HFFc6 (cell line): ENCODE measurements at places on chromosomes 2 and 18. TPM values are rescaled to one million over a fixed set of nuclear protein-coding genes. Genes with fewer than 3 reads are reported as not detected.

GRCh38 chr2:173347305-173348168, 7.1 kb upstream of the CDCA7 start:
- DNase-seq, result no peak
- no peaks in the 10 kb centered on the region for H3K4me1 ChIP-seq
- no peak overlapping the region for H3K27ac ChIP-seq
- H3K27me3 ChIP-seq, result peaks cover 26% of the 10 kb centered on the region
- H3K4me3 ChIP-seq, result no peak overlapping the region

- no peaks in the 10 kb centered on the region for H3K27me3 ChIP-seq
- peak overlapping the region; percentile 51; the same call in 1 of the 2 replicates for H3K27ac ChIP-seq
- peak; percentile 55 for DNase-seq
- H3K4me3 ChIP-seq, result no peak overlapping the region
Measured at GRCh38 chr18:36993068-36993467, 164.1 kb downstream of the KIAA1328 start.

- peaks cover 5% of the 10 kb centered on the region for H3K27me3 ChIP-seq
- peak overlapping the region; percentile 92; the same call in 1 of the 2 replicates for H3K27ac ChIP-seq
- DNase-seq, result no peak
- H3K36me3 ChIP-seq, result peaks cover 17% of the 10 kb centered on the region
Measured at GRCh38 chr2:217992061-217992460, 10.7 kb downstream of the TNS1 start.

DNA sequence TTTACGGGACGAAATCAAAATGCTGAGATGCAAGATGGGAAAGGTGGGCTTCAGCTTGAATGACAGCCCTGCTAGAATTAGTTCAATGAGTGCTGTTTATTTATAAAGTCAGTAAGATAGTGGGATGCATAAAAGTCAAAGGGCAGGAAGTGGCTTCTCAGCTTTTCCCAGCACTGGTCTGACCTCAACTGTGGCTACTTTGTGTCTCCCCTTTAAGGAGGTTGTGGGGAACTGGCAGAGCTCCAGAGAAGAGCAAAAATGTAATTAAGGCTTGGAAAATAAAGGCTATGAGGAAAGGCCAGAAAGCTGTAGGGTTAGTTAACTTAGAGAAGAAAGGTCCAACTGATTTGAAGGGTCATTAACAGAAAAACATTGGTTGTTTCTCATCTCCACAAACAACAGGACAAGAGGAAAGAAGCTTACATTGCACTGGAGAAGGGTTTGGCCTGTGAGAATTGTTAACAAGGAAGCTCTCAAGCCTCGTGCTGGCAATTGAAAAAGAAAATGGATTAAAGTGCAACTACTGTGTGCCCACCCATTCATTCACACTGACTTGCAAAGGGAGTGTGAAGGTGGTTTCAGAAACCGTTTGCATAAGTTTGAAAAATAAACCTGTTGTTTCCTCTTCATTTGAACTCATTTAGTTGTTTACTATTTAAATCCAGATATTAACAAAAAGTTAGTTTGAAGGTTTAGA, 68.8 kb upstream of the CD28 start:
- H3K4me3 ChIP-seq, result no peak overlapping the region
- H3K36me3 ChIP-seq, result peaks cover 7% of the 10 kb centered on the region; the same call in 1 of the 2 replicates
- DNase-seq, result no peak

DNA sequence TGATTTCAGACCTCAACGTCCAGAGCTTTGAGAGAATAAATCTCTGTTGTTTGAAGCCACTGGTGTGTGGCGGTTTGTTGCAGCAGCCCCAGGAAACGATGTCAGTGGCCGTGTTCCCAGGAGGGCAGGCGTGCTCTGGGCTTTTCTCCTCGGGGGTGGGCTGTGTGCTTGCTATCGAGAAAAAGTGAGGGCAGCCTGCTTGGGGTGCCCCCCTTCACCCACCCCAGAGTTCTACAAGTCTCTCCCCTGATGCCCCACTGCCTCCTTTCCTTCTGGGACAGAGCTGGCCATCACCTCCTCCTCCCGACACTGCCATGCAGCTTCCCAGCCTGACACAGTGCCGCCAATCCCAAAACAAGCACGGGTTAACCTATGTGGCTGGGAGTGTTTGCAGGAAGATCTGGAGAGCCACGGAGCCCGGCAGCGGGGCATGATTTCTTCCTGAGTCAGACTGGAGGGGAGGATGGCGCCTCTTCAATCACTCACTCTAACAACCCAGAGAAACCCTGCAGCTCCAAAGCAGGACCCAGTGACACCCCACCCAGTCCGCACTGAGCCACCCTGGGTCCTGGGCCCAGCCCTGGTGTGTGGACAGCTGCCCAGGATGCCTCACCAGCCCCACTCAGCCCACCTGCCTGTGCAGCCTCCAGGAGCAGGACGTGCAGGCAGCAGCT, 213.7 kb upstream of the RAB6C start:
- H3K4me3 ChIP-seq, result no peak overlapping the region
- DNase-seq, result no peak
- no peaks in the 10 kb centered on the region for H3K4me1 ChIP-seq
- no peaks in the 10 kb centered on the region for H3K36me3 ChIP-seq

- H3K4me3 ChIP-seq, result no peak overlapping the region
- no peak for DNase-seq
- no peaks in the 10 kb centered on the region for H3K27me3 ChIP-seq
- H3K36me3 ChIP-seq, result no peaks in the 10 kb centered on the region
Measured at GRCh38 chr18:61198486-61198885, 134.7 kb upstream of the CDH20 start.

The POTEJ gene
- not detected in 3 replicates for total RNA-seq

GRCh38 chr18:74994502-74995418, 214.2 kb downstream of the PTGR3 start:
- peaks cover 30% of the 10 kb centered on the region for H3K4me1 ChIP-seq
- H3K27me3 ChIP-seq, result no peaks in the 10 kb centered on the region; the same call in 1 of the 2 replicates
- H3K4me3 ChIP-seq, result peak overlapping the region; percentile 6; the same call in 1 of the 2 replicates
- no peaks in the 10 kb centered on the region for H3K36me3 ChIP-seq

DNA sequence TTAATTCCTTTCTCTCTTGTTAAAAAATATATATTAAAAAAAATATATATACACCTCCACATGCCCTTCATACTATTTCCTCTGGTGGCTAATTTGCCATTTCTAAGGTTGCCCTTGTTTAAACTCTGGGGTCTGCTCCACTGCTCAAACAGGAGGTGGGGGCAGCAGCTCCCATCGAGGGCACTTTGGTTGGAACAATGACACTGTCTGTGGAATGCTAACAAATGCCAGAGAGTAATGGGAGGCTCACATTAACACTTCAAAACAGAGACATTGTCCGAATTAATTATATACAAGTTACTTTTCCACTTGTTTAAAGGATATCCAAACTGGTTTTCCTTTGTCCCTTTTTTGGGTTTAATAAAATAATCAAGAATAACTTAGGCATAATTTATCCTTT, 58.8 kb upstream of the CD302 start:
- peaks cover 6% of the 10 kb centered on the region; the same call in 1 of the 2 replicates for H3K27me3 ChIP-seq
- H3K27ac ChIP-seq, result no peak overlapping the region
- H3K4me3 ChIP-seq, result no peak overlapping the region
- H3K4me1 ChIP-seq, result no peaks in the 10 kb centered on the region
- DNase-seq, result no peak

The ZNF532 gene
- 42.2 to 48.6 TPM (median 43.5 TPM) in 3 replicates for total RNA-seq

- H3K4me3 ChIP-seq, result no peak overlapping the region
- H3K4me1 ChIP-seq, result no peaks in the 10 kb centered on the region
- H3K27ac ChIP-seq, result no peak overlapping the region
- H3K27me3 ChIP-seq, result no peaks in the 10 kb centered on the region
- DNase-seq, result peak; percentile 16
- H3K36me3 ChIP-seq, result peaks cover 14% of the 10 kb centered on the region
Measured at GRCh38 chr2:229235131-229235914, 35.8 kb downstream of the PID1 start.

GRCh38 chr2:219720956-219721355, 93.5 kb downstream of the SLC4A3 start:
- no peak for DNase-seq
- peaks cover 18% of the 10 kb centered on the region for H3K4me1 ChIP-seq
- H3K27ac ChIP-seq, result no peak overlapping the region
- peaks cover 5% of the 10 kb centered on the region for H3K27me3 ChIP-seq

DNA sequence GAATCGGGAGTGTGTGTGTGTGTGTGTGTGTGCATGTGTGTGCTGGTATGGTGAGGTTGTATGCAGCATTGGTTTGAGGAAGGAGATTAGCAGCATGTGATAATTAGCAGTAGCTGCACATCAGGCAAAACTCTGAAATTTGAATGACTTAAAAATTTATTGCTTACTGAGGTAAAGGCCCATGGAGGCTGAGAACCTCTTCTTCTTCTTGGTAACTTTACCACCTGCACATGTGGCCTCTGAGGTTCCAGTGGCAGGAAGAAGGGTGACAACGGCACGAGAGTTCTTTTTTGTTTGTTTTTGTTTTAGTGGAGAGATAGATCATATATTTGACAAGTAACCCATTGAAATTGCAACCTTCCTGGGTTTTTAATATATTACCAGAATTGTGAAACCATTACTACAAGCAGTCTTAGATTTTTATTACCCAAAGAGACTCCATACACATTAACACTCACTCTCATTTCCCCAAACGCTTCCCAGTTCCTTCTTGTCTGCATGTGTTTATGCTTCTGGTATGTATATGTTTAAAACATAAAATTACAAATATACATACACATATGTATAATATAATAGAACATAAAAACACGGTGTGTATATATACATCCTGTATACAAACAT, 292.1 kb downstream of the PTGR3 start:
- H3K4me3 ChIP-seq, result no peak overlapping the region
- H3K36me3 ChIP-seq, result 0 out of 2 replicates have a peak, but pooled peaks cover 4% of the 10 kb centered on the region
- no peaks in the 10 kb centered on the region for H3K4me1 ChIP-seq
- no peak overlapping the region for H3K27ac ChIP-seq
- H3K27me3 ChIP-seq, result no peaks in the 10 kb centered on the region

- H3K27me3 ChIP-seq, result peaks cover 2% of the 10 kb centered on the region; the same call in 1 of the 2 replicates
- no peak for DNase-seq
- H3K4me3 ChIP-seq, result no peak overlapping the region
- no peak overlapping the region for H3K27ac ChIP-seq
- H3K4me1 ChIP-seq, result peaks cover 34% of the 10 kb centered on the region
Measured at GRCh38 chr2:233422050-233422639, 67.9 kb downstream of the DGKD start.

GRCh38 chr2:38515155-38516074, 87.3 kb downstream of the HNRNPLL start:
- no peak overlapping the region for H3K27ac ChIP-seq
- peaks cover 5% of the 10 kb centered on the region; the same call in 1 of the 2 replicates for H3K4me1 ChIP-seq
- H3K27me3 ChIP-seq, result peaks cover 31% of the 10 kb centered on the region

DNA sequence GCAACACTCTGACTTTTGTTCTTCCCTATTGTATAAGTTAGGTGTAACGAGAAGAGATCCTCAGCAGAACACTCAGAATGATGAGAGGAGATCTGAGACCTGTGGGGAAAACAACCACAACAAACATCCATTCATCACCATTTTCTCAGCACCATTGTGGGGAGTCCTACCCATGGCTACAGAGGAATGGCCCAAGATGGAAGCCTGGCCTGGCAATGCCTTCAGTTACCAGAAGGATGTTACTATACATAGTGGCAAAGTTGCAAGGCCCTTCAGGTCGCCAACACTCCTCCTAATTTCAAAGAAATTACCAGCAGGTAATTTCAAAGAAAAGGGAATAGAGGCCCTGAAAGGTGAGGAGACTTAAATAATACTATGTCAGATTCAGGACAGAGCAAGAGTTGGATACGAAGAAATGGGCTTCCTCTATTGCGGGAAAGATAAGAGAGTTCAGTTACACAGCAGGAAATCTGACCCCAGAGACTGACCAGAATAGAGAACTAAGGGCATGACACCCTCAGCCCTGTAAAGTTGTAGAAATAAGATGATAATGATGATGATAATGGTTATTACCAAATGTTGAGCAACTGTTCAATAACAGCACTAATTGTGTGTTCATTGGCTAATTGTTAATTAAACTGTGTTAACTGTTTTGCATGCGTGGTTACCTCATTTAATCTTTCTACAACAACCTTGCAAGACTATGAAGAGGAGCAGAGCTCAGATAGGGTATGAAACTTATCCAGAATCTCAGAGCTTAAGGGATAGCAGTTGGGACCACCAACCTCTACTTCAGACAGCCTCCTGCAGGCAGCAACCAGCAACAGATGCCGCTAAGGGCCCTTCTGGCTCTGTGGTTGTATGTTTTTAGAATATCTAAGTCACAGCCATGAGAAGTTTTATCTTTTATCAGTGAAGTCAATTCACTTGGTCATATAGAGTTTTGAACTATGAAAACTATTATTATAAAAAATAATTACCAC, 37.5 kb downstream of the DHRS9 start:
- peaks cover 5% of the 10 kb centered on the region; the same call in 1 of the 2 replicates for H3K27me3 ChIP-seq
- H3K4me3 ChIP-seq, result no peak overlapping the region
- DNase-seq, result no peak
- no peaks in the 10 kb centered on the region for H3K4me1 ChIP-seq
- H3K27ac ChIP-seq, result no peak overlapping the region

DNA sequence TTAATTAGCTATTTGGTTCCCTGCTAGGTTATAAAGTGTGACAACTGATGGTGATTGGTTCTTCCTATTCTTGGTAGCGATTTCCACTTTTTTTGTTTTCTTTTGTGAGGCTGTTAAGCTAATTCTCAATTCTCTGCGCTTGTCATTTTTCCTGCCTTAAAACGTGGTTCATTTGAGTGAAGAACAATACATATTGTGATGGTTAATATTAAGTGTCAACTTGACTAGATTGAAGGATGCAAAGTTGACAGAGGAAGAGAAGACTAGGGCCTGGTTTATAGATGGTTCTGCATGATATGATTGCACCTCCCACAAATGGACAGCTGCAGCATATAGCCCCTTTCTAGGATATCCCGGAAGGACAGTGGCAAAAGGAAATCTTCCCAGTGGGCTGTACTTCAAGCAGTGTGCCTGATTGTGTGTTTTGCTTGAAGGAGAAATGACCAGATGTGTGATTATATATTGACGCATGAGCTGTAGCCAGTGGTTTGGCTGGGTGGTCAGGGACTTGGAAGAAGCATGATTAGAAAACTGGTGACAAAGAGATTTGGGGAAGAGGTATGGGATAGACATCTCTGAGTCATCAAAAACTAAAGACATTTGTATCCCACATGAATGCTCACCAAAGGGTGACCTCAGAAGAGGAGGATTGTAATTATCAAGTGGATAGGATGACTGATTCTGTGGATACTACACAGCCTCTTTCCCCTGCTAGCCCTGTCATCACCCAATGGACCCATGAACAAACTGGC, 39.4 kb upstream of the ZNF804A start:
- 0 out of 2 replicates have a peak, but pooled peaks cover 2% of the 10 kb centered on the region for H3K27me3 ChIP-seq
- no peaks in the 10 kb centered on the region for H3K4me1 ChIP-seq
- no peak overlapping the region for H3K4me3 ChIP-seq
- no peak overlapping the region for H3K27ac ChIP-seq

- peaks cover 21% of the 10 kb centered on the region for H3K36me3 ChIP-seq
- H3K4me1 ChIP-seq, result peaks cover 23% of the 10 kb centered on the region
- no peak for DNase-seq
- H3K27me3 ChIP-seq, result peaks cover 2% of the 10 kb centered on the region; the same call in 1 of the 2 replicates
Measured at GRCh38 chr18:3782901-3783300, 332.9 kb downstream of the TGIF1 start.

DNA sequence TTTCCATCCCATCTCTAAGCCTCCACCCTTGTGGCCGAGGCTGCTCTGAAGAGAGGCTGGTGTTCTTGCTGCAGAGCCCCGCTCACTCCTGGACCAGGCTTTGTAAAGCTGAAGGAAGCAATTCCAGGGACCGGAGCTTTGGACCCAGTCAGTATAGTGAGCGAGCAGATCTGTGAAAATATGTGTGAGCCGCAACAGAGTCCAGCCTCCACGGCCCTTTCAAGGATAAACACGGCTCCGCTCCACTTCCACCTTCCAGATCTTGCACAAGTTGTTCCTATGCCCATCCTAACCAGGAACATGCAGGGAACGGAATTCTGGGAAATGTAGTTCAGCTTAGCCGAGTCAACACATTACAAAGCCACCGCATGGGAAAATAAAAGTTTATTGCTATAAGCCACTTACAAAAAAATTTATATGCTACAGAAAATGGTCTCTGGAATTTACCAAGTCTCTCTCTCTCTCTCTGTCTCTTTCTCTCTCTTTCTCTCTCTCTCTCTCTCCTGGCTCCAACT, 151.7 kb upstream of the ZNF521 start:
- no peak overlapping the region for H3K27ac ChIP-seq
- peak overlapping the region; percentile 69 for H3K4me3 ChIP-seq
- H3K36me3 ChIP-seq, result no peaks in the 10 kb centered on the region
- peaks cover 3% of the 10 kb centered on the region for H3K27me3 ChIP-seq
- H3K4me1 ChIP-seq, result no peaks in the 10 kb centered on the region
- peak; percentile 50 for DNase-seq
